GM23338 (cell line): ENCODE measurements at places on chromosomes 3 and 15.

DNA sequence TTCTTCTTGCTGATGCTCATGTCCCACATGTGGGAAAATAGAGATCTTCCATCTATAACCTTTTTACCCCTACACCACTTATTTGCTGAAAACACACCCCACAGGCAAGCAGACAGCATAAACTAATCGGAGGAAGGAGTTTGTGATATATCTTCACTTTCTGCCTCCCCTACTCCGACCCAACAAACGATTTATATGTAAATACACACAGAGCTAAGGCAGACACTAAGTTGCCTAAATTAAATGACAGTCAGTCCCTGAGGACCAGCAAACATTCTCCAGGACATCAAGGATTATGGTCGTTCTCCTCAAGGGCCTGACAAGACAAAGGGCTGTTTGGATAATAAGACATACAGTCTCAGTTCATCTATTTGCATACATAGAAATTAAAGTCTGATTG lies 552.5 kb downstream of the ROBO1 start:
- no peak for DNase-seq

GRCh38 chr15:80992441-80992840 lies 2.8 kb upstream of the MESD start:
- DNase-seq = no peak

GRCh38 chr3:23501201-23501802 lies 298.2 kb downstream of the UBE2E2 start:
- DNase-seq = no peak

DNA sequence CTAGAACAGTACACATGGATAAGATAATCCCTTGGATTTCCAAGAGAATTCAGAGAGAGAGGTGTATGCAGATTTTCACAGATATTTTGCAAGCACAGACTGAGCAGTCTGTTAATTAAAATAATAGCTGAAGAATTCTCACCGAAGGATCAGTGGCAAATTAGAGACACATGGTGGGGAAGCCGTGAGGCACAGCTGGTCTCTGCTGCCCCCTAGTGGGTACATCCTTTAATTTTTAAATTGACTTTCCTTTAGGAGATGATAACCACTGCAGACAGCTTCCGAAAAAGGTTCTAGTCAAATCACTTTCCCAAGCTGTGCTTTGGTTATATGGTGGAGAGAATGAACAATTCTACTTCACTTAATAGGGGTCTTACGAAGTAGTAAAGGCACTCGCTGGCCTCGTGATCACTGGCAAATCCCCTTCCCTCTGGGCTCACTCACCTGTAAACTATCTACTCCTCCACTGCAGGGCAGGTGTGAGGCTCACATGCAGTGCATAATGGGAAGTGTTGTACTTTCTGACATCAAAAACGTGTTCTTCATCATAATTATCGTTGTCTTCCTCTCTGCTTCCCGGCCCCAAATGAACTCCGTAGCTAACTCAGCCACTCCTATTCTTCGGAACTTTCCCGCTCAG lies 19.5 kb downstream of the MESD start:
- peak; percentile 86 for DNase-seq

- no peak for DNase-seq
Observed at GRCh38 chr3:98914210-98915080, 12.9 kb upstream of the DCBLD2 start.

GRCh38 chr15:85118581-85118980 lies 136.9 kb downstream of the PDE8A start:
- no peak for DNase-seq

DNA sequence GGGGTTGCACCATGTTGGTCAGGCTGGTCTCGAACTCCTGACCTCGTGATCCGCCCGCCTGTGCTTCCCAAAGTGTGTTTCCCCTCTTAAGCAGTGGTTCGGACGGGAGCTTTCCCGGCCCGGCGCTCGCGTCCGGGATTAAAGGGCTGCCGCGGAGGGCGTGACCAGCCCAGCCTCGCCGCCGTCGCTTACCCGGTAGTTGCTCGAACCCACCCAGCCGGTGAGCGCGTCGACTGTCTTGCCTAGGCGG lies 513 bp downstream of the CLASP2 start:
- peak; percentile 82 for DNase-seq

- no peak for DNase-seq
Observed at GRCh38 chr15:98874773-98875172, 132.8 kb downstream of the PGPEP1L start.

GRCh38 chr3:68483041-68483440 lies 449.3 kb downstream of the TAFA4 start:
- DNase-seq = no peak

DNA sequence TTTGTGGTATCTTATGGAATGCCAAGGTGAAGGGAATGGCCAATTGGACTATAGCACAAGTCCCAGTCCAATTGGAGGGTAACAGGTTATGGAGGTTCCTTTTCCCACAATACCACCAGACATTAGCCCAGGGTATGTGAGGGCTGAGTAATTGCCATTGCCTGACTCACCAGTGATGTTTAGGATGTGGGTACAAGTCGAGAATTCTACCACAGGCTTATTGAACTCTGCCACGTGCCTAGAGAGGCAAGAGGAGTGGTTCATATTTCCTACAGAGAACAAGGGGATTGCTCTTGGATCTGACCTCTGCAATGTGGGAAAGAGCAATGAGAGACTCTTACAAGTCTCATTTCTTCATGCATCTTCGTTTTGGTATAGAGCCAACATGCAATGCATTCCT lies 85.0 kb upstream of the XCR1 start:
- DNase-seq = no peak

DNA sequence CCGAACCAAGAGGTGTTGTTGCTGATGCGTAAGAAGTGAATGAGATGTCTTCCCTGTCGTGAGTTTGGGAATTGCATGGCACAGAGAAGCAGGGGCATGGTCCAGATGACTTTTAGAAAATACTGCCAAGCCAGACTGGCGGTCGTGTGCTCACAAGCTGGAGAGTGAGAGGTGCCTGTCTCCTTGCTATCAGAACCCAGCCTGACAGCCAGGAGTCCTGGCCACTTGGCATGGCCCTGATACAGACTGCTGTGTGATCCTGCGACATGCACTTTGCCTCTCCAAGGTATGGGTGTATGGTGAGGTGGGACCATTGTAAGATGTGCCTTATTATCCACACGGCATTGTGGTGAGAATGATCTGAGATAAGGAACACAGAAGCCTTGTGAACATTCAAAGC lies 93.0 kb downstream of the SMAD3 start:
- DNase-seq = no peak

GRCh38 chr3:34065901-34066300 lies 267.5 kb downstream of the PDCD6IP start:
- DNase-seq = no peak

DNA sequence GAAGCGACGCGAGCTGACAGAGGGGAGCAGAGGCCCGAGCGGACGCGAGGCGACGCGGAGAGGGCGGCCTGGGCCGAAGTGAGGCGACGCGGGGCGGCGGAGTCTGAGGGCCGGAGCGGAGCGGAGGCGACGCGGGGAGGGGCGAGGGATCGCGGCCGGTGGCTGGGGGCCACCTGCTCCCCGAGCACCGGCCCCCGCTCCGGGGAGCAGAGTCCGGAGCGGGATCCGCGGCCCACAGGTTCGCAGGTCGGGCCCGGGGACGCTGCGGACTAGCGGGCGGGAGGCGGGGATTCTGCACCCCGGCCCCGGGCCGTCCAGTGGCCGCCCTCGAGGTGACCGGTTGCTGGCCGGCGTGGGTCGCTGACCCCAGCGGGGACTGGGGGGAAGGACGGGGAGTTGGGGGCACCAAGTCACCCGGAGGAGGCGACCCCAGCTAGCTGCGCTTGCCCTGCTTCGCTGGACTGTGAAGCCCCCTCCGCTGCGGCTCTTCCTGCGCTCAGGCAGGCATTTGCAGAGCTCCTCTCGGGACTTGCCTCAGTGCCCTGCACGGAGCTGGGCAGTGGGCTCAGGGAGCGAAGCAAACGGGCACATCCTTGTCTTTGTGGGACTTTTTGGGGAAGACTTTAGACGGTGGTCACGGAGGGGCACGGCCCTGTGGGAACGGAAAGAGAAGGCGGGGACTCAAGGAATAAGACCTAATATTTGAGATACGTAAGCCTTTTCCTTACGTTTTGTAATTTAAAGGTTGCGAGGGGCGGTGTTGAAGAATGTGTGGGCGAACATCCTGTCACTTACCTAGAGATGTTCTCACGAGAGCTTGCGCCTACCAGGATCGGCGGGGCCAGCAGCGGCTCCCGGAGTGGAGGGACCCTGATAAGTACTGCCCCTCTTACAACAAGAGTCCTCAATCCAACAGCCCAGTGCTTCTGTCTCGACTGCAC lies 566 bp downstream of the HMCES start:
- peak; percentile 81 for DNase-seq

DNA sequence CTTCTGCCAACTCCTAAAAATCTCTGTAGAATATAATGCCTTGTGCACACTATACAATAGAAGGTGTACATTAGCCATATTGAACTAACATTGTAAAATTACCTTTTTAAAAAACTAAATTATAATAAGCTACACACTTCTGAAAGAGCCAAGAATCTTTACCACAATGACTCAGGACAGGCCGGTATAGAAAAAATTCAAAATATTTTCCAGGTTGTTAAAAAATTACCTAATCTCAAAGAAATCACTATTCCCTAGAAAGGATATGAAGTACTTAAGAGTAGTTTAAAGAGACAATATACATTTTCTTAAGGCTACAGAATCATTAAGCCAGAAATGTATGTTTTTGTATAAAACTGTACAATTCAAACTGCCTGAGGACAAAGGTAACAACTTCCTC lies 48.5 kb downstream of the TJP1 start:
- DNase-seq = no peak

DNA sequence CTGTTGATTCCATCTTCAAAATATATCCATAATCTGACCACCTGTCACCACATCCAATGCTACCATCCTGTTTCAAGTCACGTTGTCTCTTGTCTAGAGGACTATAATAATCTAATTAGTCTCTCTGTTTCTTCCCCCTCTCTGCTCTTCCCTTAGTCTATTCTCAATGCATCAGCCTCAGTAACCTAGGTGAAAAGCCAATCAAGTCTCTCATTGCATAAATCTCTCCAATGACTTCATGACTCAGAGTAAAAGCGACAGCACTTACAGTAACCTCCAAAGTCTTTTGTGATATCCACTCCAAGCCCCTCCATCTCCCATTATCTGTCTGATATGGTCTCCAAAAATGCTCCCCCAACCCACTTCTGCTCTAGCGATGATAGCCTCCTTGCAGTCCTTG lies 7.2 kb downstream of the UBA3 start:
- no peak for DNase-seq

GRCh38 chr3:138448631-138449030 lies 14.2 kb downstream of the ESYT3 start:
- DNase-seq = no peak

DNA sequence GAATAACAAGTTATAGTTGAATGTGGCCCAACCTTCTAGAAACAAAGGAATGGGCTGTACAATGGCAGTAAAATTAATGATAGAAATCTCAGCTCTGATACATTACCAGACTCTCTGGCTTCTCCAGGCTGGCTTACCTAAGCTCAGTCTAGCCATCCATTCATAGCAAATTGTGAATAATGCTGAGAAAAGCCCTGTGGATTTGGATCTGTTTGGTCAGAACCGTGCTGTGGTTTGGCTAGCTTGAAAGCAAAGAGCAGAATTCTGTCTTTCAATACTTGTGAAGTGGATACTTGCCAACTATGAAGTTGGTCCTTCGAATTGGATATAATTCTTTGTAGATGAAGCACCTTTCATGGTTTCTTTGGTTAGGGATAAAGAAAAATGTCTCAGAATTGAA lies 199.1 kb downstream of the EPHA3 start:
- DNase-seq = no peak

GRCh38 chr15:45747426-45747825 lies 112.6 kb downstream of the SQOR start:
- no peak for DNase-seq

DNA sequence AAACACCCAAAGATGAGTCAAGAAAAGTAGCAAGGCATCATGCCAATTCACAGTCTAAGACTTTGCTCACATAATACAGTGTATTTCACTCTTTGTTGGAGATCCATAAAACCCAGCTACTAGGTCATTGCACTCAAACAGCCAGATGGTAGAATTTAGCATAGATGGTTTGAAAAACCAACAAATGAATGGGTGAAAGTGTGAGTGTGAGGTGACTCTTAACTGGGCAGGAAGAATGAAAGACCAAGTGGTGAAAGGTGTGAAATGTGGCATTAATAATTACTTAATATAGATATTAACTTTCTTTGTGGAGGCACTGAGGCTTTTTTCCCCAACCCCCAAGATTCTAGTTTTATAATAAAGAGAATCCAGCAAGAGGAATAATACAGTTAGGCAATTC lies 159.5 kb downstream of the SQOR start:
- no peak for DNase-seq

DNA sequence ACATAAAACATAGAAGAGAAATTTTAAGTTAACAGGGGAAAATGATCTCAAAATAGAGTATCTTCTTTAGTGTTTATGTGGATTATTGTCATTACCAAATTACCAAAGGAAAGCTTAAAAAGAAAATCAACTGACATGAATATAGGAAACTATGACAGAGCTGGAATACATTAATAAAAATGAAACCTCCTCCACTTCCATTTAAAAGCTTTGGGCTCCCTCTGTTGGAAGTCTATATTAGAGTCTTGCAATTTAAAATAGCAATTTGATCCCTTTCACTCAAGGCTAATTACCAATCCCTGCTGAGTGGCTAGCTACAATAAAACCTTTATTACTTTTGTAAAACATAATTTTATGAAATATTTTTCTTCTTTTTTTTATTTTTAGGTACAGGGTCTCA lies 61.4 kb upstream of the IMPG2 start:
- DNase-seq = peak; percentile 76

DNA sequence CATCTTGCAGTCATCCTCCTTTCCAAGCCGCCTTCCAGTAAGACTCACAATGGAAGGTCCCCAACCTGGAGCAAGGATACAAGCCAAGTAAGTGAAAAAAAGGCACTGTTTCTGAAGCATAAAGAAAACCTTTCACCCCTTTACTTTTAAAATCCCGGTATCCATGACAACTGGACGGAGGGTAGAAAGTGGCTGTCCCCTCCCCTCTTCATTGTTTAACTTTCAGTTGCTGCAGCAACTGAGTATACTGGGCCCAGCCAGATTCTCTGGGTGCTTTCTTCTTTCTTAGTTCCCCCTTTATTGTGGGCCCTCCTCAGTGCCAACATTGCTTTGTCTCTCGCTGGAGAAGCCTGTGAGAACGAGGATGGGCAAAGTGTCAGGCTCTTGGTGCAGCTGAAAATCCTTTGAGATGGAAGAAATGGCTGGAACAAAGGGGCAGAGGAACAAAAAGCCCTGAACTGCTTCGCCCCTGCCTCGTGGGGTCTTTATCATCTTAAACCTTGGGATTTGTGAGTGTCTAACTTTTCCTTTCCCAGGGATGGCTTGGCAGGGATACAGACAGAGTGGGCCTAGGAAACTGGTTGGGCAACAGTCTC lies 224.0 kb upstream of the RGMA start:
- DNase-seq = peak; percentile 56

DNA sequence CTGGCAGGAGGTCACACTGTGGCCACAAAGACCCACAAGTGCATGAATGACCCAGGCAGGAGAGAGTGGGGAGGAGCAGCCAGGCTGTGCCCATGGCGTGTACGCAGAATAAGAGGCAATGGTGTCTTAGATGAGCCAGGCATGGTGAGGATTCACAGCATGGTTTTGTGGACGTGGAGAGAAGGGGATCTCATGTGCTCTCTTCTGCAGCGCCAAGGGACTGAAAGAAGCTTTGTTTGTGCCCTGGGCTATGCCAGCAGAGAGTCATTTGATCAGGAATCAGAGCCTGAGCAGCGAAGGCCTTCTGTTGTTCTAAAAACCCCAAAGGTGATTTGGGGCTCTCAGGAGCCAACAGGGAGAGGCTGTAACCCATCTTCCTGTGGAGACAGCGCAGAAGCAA lies 18.7 kb upstream of the RPP14 start:
- no peak for DNase-seq

GRCh38 chr3:187019542-187020072 lies 89.3 kb downstream of the ST6GAL1 start:
- DNase-seq = peak; percentile 34

- DNase-seq = peak; percentile 68
Observed at GRCh38 chr15:32718227-32718820, 520 bp downstream of the GREM1 start.
